Forelimb muscle (tissue), 1 donor: ENCODE measurements at places on chromosomes 2 and 18. TPM values are rescaled to one million over a fixed set of nuclear protein-coding genes. Genes with fewer than 3 reads are reported as not detected.

GRCh38 chr2:203328760-203329540 is 756 bp downstream of the ABI2 start:
- no peak for DNase-seq

DNA sequence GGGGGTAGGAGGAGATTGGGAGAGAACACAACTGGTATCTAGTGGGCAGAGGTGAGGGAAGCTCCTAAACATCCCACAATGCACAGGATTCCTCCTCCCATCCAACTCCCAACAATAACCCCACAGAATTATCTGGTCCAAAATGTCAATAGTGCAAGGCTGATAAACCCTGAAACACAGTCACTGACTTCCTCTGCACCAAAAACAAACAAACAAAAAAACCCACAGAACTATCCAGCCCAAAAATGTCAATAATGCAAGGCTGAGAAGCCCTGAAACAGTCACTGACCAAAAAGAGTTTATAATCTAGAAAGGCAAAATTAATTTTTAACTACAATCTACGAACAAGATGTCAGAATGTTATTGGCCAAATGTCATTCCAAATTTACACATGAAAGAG is 9.8 kb downstream of the TMX3 start:
- no peak for DNase-seq

GRCh38 chr2:54599914-54600313 is 123.5 kb upstream of the EML6 start:
- no peak for DNase-seq

DNA sequence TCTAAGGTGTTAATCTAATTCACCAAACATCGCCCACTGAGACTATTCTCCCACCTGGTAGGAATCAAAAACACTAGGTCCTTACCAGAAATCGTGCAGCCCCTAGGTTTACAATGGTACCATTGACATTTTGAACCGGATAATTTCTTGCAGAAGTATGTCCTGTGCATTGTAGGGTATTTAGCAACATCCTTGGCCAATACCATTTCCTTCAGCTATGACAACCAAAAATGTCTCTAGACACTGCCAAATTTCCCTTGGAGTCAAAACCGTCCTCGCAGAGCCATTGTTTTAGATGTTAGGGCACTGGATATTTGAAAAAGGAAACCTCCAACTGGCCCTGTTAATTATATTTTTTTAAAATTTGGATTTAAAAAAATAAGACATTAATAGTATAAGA is 3.8 kb downstream of the VPS54 start:
- DNase-seq = no peak

DNA sequence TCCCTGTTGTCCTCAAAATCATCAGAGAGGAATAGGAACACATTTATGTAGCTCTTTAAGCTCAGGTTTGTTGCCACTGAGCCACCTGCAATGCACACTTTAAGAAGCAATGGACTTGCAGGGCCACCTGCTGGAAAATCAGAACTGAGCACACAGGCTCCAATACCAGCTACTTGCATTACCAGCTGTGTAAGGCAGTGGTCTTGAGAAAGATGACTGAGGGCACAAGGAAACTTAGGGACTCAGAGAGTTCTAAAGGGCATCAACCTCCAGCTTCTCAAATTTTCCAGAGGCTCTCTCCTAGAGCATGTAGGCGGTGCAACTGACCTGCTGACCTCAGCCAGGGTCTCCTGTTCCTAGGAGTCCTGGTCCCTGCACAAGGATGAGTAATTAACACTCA is 2.5 kb upstream of the CNDP2 start:
- DNase-seq = no peak

- DNase-seq = no peak
Measured at GRCh38 chr2:10768063-10768507, 44.5 kb downstream of the PDIA6 start.

DNA sequence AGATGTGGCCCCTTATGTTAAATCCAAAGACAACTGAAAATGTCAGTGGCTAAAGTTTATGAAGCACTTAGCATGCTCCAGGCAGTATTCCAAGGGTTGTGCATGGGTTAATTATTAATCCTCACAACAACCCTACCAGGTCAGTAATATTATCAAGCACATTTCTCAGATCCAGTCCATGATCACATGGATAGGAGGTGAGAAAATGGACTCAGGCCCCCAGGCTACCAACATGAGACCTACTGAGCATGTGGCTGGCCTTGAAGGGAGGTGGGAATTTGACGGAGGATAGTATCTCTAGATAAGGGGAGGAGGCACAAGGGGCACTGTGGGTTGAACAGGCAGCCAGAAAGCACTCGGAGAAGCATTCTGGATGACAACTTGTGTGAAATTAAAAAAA is 412.0 kb downstream of the MEIS1 start:
- DNase-seq = no peak

GRCh38 chr2:126792186-126792585 is 106.5 kb upstream of the TEX51 start:
- no peak for DNase-seq

DNA sequence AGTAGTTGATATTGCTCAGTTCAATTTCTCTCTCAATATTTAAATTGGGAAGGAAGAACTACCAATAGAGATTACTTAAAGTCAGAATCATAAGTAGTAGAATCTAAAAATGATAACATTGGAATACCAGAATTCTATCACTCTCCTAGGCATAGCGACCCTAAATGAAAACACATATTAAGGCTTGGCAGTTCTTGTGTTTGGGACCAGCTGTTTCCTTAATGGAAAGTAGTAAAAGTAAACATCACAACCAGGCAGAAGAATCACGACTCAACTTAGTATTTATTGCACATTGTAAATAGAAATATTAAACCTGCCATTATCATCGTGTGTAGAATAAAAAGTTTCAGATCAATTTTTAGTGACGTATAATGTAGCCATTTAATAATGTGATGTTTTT is 117.5 kb downstream of the SPHKAP start:
- no peak for DNase-seq

- no peak for DNase-seq
Measured at GRCh38 chr2:143740431-143740830, 611.2 kb downstream of the ARHGAP15 start.

- DNase-seq = no peak
Measured at GRCh38 chr2:105873721-105874120, 129.0 kb downstream of the NCK2 start.

GRCh38 chr18:46693996-46694395 is 37.0 kb upstream of the LOXHD1 start:
- DNase-seq = peak; percentile 5

The BCS1L gene
- polyA plus RNA-seq = 32.9 TPM

The KIF1A gene
- 3.6 TPM for polyA plus RNA-seq

The SULT1C3 gene
- polyA plus RNA-seq = not detected

The RESP18 gene
- not detected for polyA plus RNA-seq

The SIX3 gene
- polyA plus RNA-seq = not detected
